ENCODE measurements at places on chromosomes 6 and 20.

DNA sequence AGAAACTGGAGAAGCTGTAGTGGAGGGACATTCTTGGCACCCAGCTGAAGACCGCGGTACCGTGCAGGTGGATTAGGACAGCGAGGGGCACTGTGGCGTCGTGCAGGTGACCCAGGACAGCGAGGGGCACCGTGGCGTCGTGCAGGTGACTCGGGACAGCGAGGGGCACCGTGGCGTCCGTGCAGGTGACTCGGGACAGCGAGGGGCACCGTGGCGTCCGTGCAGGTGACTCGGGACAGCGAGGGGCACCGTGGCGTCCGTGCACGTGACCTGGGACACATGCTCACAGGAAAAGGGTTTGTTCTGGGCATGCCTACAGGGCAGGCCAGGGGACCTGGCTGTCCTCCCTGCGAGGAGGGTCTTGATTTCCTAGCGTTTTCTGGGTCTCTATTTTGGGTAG is 29.2 kb upstream of the SMOC2 start:
- DNase-seq: no peak

- DNase-seq: peak; percentile 25
Observed at GRCh38 chr6:139373928-139374356, 506 bp downstream of the CITED2 start.

- no peak for DNase-seq
Observed at GRCh38 chr20:2156224-2156623, 54.6 kb downstream of the STK35 start.

DNA sequence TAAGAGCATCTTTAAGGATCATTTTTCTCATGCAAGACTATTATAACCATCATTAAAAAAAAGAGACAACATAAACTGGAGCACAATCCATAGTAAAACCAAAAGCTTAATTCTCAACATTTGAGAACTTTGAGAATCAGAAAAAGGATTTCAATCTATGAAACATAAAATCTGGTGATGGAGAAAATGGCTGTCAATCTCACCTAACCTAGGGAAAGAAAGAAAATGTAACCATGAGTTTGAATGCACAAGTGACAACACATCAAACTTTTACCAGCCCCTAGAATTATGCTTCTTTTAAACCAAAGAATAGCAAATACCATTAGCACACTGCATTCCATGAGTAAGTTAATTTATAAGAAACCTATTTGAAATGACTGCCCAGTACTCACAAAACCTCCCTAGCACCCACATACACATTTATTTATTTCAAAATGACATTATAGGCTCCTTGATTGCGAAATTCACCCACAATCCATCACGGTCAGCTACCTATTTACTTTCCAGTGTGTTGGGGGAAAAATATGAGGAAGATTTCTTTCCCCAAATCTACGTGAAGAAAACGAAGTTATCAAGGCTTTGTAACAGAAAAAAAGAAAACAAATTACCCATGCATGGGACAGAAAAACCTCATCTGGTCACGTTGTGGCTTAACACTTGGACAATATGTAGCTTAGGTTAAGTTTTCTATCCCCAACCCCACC is 828 bp downstream of the ASCC3 start:
- DNase-seq: peak; percentile 51

- DNase-seq: no peak
Observed at GRCh38 chr6:138736640-138737039, 36.9 kb upstream of the CCDC28A start.

DNA sequence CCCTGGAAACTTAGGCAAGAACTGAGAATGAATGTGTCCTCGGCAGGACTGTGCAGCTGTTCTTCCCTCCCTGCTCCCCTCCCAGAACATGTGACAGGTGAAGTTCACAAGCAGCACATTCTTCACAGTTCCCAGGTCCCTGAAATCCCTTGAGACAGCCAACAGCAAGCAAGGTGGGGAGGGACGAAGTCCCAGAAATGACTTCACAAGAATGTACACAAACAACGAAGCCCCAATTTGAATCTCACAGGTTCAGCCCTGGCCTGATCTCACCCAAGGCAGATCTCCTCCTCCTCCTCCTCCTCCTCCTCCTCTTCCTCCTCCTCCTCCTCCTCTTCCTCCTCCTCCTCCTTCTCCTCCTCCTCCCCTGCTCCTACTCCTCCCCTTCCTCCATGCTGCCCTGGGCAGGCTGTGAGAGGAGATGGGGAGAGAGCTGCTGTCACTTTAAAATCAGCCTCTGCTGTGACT is 32.4 kb downstream of the WRNIP1 start:
- no peak for DNase-seq

GRCh38 chr6:11615214-11615602 is 77.7 kb downstream of the TMEM170B start:
- no peak for DNase-seq

DNA sequence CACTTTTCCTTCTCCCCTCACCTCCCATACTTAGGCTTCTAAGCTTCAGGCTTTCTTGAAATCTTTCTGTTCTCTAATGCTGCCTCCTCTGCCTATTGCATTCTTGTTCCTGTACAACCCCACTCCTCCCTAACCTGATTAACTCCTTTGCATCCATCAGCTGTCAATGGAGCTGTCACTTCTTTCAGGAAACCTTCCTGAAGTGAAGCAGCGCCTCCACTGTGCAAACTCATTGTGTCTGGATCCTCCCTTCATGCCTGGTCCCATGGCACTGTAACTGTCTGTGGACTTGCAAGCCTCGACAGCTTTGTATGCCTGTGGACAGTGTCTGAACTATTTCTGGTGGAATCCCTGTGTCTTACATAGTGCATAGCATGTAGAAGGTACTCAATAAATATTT is 185.0 kb downstream of the HS3ST5 start:
- DNase-seq: no peak
